ENCODE measurements at places on chromosomes 5 and 9. TPM values are rescaled to one million over a fixed set of nuclear protein-coding genes. Genes with fewer than 3 reads are reported as not detected.

GABRA6 gene
- total RNA-seq, result not detected

WNT8A gene
- total RNA-seq, result not detected

PGM5 gene
- 0.40 TPM for total RNA-seq

DNA sequence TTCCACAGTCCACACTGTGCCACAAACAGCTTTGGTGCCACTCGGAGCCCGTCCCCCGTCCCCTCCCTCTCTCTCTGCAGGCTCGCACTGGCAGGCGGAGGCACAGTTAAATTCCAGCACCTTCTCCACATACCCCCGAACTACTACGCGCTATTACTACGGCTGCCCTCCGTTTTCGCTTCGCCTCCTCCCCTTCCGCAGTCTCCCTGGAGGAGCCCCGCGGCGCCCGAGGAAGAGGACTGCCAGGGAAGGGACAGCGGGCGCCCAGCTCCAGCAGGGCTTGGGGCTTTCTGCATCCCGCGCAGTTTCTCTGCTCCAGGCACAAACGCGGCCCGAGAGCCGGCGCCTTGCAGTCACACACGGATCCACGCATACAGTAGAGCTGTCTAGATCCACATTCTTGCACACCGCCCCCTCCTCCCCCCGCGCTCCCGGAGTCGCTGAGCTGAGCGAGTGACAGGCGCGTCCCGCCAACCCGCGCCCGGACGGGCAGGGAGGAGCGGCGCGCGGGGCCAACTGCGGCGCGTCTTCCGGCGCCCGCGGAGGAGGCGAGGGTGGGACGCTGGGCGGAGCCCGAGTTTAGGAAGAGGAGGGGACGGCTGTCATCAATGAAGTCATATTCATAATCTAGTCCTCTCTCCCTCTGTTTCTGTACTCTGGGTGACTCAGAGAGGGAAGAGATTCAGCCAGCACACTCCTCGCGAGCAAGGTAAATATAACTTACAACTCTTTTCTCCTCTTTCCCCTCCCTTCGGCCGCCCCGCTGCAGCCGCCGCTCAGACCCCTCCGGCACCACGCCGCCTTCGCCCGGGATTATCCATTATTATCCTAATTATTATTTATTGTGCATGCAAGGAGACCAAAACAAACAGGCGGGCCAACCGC, at the start of gene SMARCA2:
Gene SMARCA2, plus strand, starts transcription at position 652 of the 885 bp plus-strand sequence. CDS start 13,676 bp downstream, outside the sequence.
- DNase-seq, result peak; percentile 96

DNA sequence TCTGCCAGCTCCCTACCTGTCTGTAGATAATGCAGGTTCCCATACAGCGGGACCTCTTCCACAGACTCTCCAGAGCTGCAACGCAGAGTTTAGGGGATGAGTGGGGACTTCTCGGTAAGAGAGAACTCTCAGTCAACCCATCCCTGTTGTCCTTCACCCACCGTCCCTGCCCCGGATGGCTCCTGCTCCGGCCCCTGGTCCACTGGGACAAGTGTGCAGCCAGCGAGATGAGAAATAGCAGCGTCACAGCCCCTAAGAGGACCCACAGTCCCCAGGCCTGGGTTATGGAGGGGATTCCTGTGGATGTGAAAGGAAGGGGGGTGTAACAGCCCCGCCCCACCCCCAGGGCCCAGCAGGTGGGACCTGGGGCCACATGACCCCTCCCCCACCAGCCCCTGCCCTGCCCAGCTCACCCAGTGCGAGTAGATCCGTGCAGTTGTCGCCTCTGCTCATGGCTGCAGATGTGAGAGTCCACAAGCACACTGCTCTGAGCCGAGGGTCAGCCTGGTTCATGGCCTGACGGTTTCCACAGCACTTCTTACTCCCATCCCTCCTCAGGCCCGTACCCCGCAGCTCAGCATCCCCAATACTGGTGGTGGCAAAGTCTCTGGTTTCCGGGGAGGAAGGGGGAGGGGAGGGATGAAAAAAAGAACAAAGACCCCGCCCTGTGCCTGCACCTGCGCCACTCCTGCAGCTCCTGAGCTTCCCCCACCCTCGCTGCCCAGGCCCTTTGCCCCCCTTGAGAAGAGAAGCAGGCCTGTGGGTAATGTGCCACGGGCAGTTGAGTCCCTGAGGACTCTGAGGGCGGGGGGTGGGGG, at the start of gene SIT1:
Gene SIT1, minus strand, starts transcription at position 591 of the 818 bp plus-strand sequence. Its CDS starts 78 bp downstream, at position 513.
- no peak for DNase-seq

Data from T-helper 17 cell (primary cell).